Stromal cell of bone marrow (primary cell): ENCODE measurements at places on chromosomes 6 and 20.

DNA sequence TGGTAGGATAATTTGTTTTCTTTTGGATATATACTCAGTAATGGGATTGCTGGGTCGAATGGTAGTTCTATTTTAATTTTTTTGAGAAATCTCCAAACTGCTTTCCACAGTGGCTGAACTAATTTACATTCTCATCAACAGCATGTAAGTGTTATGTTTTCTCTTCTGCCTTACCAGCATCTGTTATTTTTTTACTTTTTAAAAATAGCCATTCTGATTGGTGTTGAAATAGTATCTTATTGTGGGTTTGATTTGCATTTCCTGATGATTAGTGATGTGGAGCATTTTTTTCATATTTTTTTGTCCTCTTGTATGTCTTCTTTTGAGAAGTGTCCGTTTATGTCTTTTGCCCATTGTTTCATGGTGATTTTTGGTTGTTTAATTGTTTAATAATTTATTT is 11.9 kb downstream of the HINT3 start:
- DNase-seq = no peak

DNA sequence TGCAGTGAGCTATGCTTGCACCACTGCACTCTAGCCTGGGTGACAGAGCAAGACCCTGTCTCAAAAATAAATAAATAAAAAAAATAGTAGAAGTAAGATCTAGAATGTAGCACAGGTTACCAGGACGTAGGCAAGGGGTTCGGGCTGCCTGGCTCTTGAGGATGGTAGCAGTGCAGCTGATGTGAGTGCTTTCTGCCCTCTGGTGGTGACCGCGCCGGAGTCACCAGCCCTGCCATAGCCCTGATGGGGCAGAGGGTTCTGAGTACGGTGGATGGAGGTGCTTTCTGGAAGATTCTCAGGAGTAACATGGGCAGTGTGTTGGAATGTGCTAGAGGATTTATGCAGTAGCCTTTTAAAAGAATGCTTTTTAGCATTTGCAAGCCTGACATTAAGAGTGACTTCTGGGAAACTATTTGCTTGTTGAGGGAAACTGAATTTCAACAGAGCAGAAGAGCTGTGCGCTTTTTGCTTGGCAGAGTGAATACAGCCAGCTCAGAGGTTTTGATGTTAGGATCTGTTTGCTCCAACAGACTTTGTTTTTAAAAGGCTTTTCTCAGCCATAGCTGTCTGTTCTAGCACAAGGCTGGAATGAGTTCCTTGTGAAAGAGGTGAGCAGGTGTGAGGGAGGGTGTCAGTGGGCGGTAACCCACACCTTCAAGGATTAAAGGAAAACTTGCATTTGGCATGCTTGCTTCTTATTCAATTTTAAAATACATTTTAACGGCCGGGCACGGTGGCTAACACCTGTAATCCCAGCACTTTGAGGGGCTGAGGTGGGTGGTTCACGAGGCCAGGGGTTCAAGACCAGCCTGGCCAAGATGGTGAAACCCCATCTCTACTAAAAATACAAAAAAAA is 65.9 kb downstream of the PTPN1 start:
- peak; percentile 27 for DNase-seq

DNA sequence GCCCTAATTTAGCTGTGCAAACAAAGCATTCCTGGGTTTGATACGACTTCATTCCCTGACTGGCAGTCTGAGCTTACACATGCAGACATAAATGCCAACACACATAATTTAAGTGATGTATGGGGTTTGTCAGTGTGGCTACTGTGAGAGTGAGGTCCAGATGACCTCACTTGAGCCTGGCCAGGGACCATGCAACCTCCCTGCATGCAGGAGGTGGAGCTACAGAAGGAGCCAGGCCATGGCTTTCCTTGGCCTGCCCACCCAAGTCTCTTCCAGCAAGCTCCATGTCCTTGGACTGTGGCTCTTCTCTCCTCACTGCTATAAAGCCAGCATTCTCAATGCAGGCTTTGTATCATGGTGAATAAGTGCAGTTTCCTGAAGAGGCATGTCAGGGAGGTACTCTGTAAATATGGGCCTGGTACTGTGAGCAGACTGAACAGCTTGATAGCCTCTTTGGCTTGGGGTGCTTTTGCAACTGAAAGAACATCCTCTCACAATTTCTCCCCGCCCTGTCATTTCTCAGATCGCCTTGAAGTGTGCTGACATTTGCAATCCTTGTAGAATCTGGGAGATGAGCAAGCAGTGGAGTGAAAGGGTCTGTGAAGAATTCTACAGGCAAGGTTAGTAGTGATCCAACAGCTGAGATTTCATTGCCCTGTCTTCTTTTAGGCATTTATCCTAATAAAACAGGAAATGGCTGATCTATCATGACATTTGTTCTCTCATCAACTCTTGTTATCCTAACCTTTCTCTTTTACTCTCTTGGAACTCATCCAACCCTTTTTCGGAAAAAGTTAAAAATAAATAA is 69.2 kb downstream of the MTFR2 start:
- no peak for DNase-seq

GRCh38 chr20:57779401-57780003 is 69.7 kb upstream of the PMEPA1 start:
- no peak for DNase-seq

DNA sequence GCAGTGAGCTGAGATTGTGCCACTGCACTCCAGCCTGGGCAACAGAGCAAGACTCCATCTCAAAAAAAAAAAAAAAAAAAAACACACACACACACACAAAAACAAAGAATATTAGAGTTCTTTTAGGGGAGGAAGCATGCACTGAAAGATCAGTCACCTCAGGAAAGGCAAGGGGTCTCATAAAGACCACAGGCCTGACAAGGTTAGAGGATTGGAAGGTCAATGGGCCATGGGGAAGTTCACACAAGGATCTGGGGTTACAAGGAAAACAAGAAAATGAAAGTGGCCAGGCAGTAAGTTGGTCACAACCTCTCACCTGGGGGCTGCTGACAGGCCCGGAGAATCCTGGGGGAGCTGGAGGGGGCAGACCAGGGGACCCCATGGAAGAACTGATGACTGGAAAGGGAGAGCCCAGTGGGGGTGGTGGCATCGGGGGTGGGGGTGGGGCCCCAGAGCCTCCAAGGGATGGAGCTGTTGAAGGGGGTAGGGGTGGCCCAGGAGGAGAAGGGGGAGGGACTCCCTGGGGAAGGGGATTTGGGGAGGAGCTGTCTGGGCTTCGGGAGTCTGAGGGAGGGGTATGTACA is 1.5 kb downstream of the RXRB start:
- no peak for DNase-seq
